AG10803 (cell line): ENCODE measurements at places on chromosomes 7 and 10.

- DNase-seq = no peak
Observed at GRCh38 chr7:130732980-130733930, 752 bp downstream of the KLF14 start.

- DNase-seq = no peak
Observed at GRCh38 chr10:62084451-62084850, 183.0 kb downstream of the ARID5B start.

- no peak for DNase-seq
Observed at GRCh38 chr10:44102726-44103255, 282.1 kb downstream of the CXCL12 start.

GRCh38 chr10:22666287-22667092 lies 47.9 kb downstream of the PIP4K2A start:
- DNase-seq = no peak

DNA sequence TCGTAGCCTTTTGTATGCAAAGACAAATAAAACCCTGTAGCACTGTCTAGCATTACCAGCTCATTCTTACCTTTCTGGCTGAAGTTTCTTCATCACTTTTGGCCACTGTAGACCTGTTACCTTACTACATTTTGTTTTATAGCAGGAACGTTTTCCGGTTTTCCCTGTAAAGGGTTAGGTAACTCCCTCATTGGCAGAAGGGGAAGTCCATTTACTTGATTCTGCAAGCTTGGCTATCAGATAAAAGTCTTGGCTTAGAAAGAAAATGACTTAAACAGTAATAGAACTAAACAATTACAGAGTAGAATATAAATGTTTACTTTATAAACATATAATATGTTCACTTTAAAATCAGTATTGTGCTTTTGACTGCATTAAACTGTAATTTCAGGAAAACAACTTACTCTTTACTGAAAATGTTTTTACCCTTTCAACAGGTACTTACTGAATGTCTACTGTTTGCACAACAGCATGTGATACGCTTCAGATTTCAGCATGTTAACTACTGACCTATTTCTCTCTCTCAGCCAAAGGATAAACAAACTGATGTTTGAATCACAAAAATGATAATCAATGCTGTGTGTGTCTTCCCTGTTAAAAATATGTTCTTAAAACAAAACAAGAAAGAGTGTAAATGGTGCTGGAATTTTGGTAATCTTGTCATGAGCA lies 67.1 kb downstream of the OTUD1 start:
- no peak for DNase-seq

- DNase-seq = peak; percentile 95
Observed at GRCh38 chr7:17234398-17235031, 63.9 kb upstream of the AHR start.

DNA sequence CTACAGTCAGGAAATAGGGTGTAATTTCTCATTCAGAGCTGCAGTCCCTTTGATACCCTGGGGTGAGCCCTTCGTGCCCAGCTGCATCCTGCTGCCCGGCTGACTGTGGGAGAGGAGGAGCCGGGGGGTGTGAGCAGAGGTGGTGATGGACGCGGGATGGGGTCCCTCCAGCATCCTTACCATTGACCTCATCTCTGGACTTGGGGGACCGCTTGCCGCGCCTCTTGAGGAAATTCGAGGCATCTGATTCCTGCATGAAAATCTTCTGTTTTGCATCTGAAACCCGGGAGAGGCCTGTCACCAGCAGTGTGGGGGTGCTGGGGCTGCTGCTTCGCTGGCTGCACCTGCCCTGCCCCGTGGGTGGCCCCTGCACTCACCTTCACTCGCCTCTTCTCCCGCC lies 816 bp downstream of the UCMA start:
- no peak for DNase-seq

GRCh38 chr7:72674394-72674793 lies 153.6 kb downstream of the TYW1B start:
- no peak for DNase-seq

DNA sequence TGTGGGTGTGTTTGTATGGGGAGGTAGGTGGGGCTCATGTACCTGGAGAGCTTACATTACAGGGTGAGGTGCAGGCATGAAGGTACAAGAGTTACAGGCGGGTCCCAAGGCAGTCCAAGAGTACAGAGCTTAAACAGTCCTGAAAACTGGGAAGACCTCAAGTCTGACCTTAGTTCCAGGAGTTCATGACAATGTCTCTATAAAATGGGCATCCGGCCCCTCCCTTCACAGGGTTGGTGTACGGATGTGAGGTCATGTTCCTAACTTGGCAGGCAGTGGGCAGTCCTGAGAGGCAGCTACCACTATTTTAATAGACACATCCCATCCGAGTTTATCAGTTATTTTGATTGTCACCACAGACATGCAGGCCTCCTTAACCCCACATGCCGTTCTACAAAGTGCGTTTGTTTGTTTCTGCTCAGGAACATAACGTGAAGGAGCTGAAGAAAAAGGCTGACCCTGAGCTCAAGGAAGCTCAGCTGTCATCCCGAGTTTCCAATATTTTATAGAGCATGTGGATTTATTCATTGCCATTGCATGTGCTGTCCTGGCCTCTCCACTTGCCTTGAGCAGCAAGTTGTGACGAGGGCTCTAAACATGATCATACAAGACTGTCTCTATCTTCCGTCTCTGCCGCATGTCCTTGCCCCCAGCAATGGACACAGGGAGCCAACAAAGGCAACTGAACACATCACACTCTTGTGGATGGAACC lies 647.5 kb upstream of the IGFBP3 start:
- no peak for DNase-seq

DNA sequence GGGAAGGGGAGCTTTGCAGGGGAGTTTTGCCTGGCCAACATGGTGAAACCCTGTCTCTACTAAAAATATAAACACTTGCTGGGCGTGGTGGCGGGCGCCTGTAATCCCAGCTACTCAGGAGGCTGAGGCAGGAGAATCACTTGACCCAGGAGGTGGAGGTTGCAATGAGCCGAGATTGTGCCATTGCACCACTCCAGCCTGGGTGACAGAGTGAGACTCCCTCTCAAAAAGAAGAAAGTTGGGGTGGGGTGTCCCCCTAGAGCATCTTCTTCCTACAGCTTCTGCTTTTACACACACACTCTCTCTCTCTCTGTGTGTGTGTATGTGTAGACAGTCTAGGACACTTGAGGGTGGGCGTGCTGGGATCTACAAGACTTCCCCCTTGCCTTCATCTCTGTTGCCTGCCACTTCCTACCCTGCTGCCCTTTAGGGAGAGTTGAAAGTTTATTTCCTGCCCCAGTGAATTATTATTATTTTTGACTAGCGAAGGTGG lies 21.7 kb downstream of the PLAU start:
- DNase-seq = no peak

DNA sequence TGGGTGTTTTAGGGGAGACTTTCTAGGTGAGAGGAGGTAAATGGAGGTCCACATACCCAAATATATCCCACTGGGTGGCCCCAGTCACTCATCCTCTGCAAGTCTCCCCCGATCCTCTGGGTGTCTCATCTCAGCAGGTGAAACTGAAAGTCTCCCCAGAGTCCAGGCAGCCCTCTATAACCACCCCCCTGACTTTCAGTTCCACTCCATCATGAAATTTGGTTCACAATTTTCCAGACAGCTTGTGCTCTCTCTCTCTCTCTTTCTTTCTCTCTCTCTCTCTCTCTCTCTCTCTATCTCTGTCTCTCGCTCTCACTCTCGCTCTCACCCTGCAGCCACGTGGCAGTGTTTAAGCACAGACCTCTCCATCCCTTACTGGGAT lies 56.7 kb upstream of the ELN start:
- DNase-seq = no peak

GRCh38 chr7:84021292-84021908 lies 173.2 kb downstream of the SEMA3A start:
- DNase-seq = peak; percentile 57

DNA sequence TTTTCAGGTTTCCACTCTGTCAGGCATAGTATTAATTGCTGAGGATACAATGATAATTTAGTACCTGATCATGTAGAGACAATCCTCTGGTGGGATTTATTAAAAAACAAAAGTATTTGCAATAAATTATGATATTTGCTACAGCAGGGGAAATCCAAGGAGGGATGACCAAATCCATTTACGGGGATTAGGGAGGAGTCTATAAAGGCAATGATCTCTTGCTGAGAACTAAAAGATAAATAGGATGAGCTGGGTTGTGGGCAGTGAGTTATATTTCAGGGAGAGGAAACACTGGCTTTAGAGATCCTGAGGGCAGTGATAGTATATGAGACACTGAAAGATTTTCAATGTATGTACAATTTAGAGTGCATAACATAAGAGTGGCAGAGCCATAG lies 305.5 kb downstream of the GPR37 start:
- DNase-seq = no peak

GRCh38 chr7:77710861-77711260 lies 14.6 kb downstream of the RSBN1L start:
- DNase-seq = no peak

DNA sequence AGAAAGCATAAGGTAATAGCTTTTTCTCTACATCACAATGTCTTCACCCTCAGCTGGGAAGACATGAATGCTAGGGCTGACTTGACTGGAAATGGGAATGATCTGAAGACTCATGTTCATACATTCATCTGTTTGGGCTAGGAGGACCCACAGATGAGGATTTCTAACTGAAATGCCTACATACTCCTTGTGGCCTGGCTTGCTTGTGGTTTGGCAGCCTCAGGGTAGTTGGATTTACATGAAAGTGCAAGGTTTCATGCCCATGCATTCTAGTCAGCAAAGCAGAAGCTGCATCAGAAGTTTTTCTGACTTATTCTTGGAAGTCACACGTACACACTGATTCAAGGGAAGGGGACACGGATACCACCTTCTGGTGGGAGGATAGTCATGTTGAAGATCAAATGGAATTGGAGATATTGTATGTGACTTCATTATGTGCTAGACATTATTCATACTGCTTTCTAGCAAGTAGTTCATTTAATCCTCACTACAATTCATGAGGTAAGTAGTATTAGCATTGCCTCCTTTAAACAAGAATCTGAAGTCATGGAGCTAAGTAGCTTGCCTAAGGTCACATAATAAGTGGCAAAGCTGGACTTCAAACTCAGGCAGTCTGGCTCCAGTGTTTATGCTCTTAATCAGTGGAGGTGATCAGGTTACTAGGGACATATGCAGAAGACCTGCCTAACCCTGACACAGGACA lies 957.0 kb downstream of the LRMDA start:
- peak; percentile 85 for DNase-seq

DNA sequence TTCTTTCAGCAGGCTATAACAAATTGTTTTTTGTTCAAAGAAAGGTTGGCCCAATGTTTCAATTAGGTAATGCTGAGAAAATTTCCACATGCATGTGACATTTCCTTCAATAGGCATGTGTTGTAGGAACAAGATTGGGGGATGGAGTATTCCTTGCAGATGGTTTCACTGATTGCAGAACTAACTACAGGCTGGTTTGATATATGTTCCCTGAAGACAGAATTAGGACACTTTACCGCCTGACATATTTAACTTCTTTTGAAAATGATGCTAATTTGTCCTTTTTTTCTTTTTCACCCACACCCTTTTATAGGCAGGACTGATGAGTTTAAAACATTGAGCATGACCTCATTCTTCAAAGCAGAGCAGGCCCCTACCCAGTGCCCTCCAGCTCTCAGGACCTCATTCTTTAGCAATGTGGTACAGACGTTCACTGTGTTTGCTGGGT lies 163.3 kb downstream of the CPED1 start:
- peak; percentile 43 for DNase-seq

- DNase-seq = no peak
Observed at GRCh38 chr10:93095225-93095624, 21.5 kb downstream of the CYP26A1 start.

DNA sequence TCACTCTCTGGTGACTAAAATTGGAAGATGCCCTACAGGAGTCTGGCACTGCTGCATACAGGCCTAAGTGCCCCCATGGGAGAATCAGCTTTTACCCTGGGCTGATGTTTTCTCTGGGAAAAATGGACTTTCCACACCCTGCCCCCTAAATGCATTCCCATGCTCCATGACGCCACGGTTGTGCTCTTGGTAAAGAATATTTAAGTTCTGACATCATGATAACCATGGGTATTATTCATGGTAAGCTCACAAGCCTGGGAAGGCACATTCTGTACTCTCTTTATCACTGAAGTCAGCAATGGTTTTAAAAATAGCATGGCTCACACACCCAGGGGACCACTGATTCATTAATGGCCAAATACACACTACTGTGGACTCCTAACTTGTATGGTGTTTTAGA lies 43.4 kb downstream of the HIPK2 start:
- peak; percentile 85 for DNase-seq

- no peak for DNase-seq
Observed at GRCh38 chr10:125843603-125844329, 20.4 kb downstream of the BCCIP start.

GRCh38 chr7:35334506-35334905 lies 80.6 kb upstream of the TBX20 start:
- no peak for DNase-seq

GRCh38 chr7:27211084-27211446 lies 11.2 kb upstream of the HOXA13 start:
- DNase-seq = no peak

GRCh38 chr7:7698930-7699329 lies 19.5 kb downstream of the RPA3 start:
- no peak for DNase-seq

- peak; percentile 54 for DNase-seq
Observed at GRCh38 chr7:78018641-78019446, 220.3 kb downstream of the PHTF2 start.

GRCh38 chr10:78913219-78914059 lies 155.3 kb upstream of the ZMIZ1 start:
- no peak for DNase-seq

DNA sequence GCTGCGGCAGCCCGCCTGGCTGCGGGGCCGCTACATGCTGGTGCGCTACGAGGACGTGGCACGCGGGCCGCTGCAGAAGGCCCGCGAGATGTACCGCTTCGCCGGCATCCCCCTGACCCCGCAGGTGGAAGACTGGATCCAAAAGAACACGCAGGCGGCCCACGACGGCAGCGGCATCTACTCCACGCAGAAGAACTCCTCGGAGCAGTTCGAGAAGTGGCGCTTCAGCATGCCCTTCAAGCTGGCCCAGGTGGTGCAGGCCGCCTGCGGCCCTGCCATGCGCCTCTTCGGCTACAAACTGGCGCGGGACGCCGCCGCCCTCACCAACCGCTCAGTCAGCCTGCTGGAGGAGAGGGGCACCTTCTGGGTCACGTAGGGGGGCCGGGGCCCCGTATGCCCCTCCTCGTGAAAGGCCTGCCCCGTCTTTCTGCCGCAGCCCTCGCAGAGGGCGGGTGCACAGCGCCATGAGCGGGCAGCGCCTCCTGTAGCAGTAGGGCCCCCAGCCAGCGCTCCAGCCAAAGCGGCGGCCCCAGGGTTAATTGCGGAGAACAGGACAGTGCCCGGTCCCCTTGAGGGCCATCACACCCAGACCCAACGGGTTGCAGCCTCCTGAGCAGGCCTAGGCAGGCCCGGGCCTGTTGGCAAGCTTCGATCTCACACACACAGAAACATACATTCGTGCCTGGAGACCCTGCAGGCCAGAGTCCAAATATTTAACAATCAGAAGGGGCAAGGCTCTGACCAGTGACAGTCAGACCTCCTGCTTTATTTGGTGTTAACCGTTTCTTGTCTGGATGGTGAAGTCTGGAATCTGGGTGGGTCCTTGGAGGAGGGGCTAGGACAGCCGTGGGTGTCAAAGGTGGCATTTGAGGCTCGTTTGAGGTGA lies 44.1 kb downstream of the CHST3 start:
- DNase-seq = no peak
